ENCODE measurements at places on chromosomes 7 and 10. TPM values are rescaled to one million over a fixed set of nuclear protein-coding genes. Genes with fewer than 3 reads are reported as not detected.

OPN1SW gene
- 0.80 TPM for polyA plus RNA-seq

C10orf53 gene
- polyA plus RNA-seq = not detected

UPK3B gene
- polyA plus RNA-seq = 3.8 TPM

CD36 gene
- polyA plus RNA-seq = 0.40 TPM

MRC1 gene
- polyA plus RNA-seq = not detected

TAX1BP1 gene
- 87.9 TPM for polyA plus RNA-seq

ODAD2 gene
- polyA plus RNA-seq = 3.4 TPM

FAM25A gene
- polyA plus RNA-seq = not detected

EPO gene
- polyA plus RNA-seq = 0.97 TPM

PAPOLB gene
- polyA plus RNA-seq = 0.07 TPM

CFAP58 gene
- 0.24 TPM for polyA plus RNA-seq

WNT2 gene
- polyA plus RNA-seq = not detected

HOXA13 gene
- not detected for polyA plus RNA-seq

OPALIN gene
- polyA plus RNA-seq = not detected

AEBP1 gene
- 16.0 TPM for polyA plus RNA-seq

BMPER gene
- 0.77 TPM for polyA plus RNA-seq

SMO gene
- 13.1 TPM for polyA plus RNA-seq

CNPY1 gene
- polyA plus RNA-seq = not detected

ZNF488 gene
- polyA plus RNA-seq = 2.5 TPM

ZYX gene
- polyA plus RNA-seq = 111 TPM

SPACDR gene
- polyA plus RNA-seq = not detected

ZNF138 gene
- 38.7 TPM for polyA plus RNA-seq

IL6 gene
- polyA plus RNA-seq = 1.6 TPM

VCL gene
- polyA plus RNA-seq = 60.7 TPM

PKD2L1 gene
- polyA plus RNA-seq = not detected
